ENCODE measurements at places on chromosomes 3 and 15.

DNA sequence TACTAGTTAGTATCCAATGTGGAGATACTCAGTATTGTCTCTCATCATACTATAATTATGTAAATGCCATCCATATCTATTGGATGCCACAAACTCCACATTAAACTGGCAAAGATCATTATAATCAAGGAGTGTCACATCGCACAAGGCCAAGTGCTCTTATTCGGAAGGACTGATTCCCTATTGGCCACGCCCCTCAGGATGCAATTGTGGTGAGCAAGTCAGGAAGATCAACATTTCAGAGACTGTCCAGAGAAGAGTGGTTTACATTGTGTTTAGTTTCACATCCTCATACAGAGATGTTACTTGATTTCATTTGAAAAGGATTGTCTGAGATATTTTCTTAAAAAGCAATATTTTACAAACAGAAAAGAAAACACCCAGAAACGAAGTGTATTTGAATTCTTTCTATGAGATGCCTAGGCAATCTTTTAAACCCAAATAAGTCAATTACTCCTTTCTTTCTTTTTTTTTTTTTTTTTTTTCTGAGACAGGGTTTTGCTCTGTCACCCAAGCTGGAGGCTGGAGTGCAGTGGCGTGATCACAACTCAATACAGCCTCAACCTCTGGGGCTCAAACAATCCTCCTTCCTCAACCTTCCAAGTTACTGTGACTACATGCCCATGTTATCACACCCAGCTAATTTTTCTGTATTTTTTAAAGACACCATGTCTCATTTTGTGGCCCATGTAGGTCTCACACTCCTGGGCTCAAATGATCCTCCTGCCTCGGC, 369.1 kb downstream of the RBMS3 start:
- DNase-seq = no peak

- no peak for DNase-seq
Measured at GRCh38 chr15:44029003-44029402, 166.1 kb downstream of the FRMD5 start.

DNA sequence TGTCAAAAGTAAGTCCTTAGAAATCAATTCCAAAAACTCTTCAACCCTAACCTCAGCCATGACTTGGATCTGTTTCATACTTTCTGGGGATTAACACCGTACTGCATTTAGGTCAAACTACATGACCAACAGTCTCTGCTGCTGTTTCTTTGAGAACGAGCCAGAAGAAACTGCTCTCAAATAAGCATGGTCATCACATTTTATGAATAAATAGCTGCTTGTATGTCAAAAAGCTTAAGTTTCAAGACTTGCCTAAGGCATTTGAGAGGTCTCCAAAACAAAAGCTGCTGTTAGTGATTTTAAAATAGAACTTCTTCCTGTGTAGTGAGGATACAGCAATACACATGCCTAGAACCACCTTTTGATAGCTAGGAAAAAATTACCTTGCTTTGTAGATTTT, 166.3 kb upstream of the CHRM5 start:
- no peak for DNase-seq

- DNase-seq = no peak
Measured at GRCh38 chr15:21270474-21270873, 169.8 kb downstream of the POTEB3 start.

DNA sequence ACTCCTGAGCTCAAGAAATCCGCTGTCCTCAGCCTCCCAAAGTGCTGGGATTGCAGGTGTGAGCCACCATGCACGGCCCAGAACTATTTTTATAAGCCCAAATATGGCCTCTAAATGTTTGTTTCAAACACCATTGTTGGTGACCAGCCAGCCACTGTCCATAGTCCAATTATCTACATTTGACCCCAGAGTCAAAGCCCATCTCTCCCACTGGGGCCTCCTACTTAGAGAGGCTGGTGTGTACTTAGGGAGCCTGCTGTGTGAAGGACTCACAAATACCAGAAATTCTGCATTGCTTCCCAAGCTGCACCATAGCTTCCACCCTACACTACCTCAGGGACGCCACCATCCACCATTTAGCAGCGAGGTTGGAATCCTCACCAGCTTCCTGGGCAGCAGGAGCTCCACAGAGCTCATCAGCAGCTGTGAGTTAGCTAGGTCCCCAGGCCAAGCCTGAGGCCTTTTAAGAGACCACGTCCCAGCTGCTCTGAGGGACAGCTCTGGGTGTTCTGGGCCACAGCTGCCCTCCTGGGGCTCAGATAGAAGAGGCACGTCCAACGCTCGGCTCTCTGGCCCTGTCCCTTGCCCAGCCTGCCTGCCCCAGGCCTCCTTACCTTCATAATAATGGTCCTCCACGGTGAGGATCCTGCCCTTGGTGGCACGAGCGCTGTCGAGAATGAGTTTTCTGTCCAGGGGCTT, 29.5 kb downstream of the TKT start:
- no peak for DNase-seq

GRCh38 chr3:195224980-195225580, 45.9 kb downstream of the XXYLT1 start:
- no peak for DNase-seq

DNA sequence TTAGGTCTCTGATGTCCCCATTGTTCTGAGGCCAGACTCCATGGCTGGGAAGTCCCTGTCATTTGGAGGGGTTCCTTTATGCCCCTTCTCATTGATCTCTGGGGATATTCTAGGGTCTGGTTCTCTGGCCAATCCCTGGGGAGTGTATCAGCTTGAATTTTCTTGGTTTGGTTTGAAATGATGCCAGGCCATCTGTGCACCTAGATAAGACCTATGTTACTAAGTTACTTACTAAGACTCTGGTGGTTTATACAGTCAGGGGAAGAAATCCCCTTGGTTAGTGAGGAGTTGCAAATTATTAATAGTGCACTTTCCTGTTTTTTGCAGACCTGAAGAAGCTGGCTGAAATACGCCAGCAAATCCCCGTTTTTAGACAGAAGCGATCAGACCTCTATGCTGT, 20.3 kb downstream of the NIT2 start:
- DNase-seq = no peak

GRCh38 chr3:150074697-150075416, 104.2 kb upstream of the PFN2 start:
- no peak for DNase-seq

Data from AG09319 (cell line).